ENCODE measurements at places on chromosomes 16 and 17.

DNA sequence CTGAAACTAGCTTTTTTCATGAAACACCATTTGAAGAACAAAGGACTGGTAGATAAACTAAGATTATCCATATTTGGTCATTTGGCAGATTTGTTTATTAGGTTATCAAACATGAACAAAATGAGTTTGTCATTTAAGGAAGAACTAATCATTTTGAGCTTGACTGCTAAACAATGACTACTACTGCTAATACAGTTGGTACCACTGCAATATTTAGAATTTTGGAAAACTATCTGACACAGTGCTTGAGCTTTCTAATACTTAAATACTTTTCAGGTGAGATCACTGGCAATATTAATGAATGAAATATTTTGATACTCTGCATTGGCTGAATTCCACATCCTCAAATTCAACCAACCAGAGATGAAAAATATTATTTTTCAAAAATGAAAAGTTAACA is 47.2 kb downstream of the MED13 start:
- no peak for DNase-seq

- DNase-seq: no peak
These were observed 1722.1 kb downstream of the TP53TG3F start for GRCh38 chr16:35181422-35182030.

DNA sequence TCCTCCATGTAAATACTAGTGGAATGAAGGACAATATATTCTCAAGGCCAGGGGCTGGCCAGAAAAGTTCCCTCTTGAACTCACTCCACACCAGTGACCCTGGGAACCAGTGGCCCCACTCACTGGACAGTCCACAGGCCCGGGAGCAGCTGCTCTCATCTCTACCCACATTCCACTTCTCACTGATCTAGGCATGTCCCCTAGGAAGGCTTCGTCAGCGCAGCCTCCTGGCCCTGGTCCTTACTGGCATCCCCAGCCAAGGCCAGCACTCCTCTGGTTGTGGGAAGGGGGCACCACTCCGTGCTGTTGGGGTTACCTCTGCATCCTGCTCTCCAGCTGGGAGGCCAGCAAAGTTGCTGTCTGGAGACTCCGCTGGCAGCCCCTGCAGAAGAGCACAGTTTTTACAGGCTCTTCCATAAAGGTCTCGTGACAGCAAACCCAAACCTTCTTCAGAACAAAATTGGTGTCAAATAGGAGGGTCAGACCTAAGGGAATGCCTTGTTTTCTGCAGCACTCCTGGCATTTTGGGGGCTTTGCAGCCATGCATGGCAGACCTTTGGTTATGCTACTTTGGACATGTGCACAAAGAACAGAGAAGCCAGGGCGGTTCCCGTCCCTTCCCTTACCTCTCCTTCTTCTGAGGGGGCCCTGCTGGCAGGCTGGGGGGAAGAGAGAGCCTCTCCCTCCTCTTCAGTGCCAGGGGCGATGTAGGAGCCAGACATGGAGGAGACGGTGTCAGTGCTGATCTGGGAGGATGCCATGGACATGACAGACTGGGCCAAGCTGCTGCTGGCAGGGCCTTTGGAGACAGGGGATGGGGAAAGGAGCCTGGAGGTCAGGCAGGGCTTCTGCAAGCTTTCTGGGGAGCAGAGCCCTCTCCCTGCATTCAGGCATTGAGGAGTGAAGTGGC is 14.1 kb upstream of the FOXJ1 start:
- DNase-seq: no peak

DNA sequence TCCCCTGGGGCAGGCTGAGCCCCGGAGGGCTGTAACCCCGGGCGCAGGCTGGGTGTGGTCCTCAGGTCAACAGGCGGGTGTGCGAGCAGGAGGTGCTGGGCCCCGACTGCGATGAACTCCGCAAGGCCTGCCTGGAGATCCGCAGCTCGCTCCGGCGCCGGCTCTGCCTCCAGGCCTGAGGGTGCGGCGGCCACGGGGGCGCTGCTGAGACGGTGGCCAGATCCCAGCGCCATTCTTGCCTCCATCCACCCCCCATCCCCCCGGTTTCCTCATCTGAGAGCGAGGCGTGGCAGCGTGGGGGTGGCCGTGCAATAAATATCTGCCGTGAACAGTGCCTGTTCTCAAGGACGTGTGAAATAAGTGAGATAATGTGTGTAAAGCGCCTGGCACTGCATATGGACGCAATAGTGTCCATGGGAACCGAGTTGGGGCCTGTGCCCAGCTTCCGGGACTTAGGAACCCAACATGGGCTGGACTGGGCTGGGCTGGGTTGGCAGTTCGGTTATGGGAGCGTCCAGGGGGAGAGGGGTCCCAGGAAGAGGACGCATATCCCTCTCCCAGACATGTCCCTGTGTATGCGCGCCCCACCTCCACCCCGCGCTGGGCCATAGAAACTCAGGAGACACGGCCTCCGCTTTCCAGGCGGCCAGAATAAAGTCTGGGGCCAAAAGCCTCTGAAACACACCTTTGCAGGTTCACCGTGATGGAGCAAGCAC is 15.0 kb downstream of the ZNF213 start:
- DNase-seq: no peak

DNA sequence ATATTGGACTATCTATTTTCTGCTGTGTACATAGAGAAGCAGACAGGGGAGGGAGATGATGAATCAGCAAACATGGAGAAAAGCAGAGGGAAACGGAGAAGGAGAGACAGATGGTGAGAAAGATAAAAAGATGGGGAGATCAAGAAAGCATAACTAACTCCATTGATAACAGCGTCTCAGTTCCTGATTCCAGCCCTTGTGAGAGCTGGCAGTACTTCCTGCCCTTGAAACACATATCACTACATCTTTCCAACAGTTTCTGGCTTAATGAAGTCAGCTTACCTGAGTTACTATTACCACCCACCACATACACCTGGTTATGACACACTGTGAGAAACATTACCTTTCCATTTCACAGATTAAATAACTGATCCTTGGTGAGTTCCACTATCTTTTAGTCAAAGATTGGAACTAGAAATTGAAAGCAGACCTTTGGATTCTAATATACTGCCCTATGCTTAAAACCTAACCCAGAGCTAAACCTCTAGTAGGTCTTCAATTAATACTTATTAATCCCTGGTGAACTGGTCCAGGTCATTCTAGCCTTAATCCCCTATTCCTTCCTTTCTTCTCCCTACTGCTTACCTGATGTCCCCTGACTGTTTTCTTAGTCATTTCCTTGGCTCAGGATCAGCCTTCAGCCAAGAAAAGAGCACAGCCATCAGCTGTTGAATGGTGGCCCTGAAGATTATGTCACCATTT is 346.6 kb upstream of the CCL2 start:
- DNase-seq: no peak

DNA sequence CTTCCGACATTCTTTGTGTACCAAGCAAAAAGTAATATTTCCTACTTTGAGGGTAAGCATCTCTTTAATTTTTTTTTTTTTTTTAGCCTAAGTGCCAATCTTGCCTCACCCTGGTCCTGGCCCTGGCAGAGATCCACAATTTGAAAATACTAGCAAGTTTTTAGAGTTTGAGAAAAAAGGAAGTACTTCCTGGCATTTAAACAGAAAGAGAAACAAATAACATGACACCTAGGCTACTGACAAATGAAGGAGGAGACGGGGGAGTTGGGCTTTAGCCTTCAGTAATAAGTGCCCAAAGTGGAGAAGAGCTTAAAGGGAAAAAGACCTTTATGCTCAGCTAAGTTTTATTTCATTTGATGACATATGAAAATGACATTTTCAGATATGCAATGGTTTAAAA is 92.8 kb downstream of the HS3ST3A1 start:
- no peak for DNase-seq

DNA sequence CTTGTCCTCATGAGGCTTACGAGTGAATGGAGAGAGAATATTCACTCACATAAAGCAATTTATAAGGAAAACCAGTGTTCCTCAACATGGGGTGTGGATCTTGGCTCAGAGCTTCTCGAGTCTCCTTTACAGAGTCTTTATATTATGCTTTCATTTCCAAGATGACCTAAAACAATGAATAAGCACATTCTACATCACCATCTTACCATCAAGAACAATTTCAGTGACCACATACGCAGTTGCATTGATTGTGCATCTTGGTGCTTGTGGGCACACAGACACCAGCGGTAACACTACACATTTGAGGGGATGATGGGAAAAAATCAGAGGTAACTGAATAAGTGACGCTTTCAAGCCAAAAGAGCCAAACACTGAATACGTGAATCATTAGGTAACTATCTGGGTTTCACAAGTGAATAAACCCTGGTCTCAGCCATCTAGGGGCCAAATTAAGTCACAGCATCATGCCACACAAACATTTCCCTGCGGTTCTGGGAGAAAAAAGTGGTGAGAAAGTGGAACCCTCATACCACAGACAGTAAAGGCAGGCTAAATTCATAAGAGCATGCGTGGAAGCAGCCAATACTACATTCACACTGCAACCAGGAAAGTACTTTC is 9.4 kb downstream of the CWC25 start:
- no peak for DNase-seq

DNA sequence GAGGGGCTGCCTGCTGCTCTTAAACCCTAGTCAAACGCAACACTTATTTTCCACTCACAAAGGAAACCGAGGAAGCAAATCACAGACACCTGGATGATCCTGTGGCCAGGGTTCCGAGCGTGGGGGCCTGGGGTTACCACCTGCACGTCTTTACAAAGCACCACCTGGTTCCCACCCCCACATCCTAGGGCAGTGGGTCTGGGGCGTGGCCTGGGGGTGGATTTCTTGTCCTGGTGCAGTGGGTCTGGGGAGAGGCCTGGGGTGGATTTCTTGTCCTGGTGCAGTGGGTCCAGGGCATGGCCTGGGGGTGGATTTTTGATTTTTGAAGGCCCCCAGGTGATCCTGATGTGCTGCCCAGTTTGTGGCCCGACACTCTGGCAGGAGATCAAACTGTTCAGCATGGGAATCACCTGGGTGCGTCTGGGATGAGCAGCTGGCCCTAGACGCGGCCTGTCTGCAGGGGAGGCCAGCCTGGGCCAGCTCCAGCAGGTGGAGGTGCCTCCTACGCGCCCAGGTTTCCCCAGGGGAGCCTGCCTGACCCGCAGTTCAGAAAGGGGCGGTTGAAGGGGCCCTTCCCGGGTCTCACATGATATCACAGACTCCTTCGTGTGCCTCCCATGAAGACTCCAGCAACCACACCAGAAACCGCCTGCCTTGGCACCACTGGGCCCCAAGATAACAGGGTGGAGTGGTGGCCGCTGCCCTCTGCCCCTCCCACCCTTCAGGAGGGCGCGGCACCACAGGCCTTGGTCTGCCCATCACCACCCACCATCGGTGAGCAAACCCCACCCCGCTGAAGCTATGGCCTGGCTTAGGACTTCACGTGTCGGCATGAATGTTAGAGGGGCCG is 6.3 kb downstream of the HAGH start:
- no peak for DNase-seq

- DNase-seq: no peak
These were observed 6.0 kb downstream of the COA3 start for GRCh38 chr17:42792545-42792944.

- DNase-seq: no peak
These were observed 98.3 kb upstream of the GRIN2A start for GRCh38 chr16:10280262-10281170.

DNA sequence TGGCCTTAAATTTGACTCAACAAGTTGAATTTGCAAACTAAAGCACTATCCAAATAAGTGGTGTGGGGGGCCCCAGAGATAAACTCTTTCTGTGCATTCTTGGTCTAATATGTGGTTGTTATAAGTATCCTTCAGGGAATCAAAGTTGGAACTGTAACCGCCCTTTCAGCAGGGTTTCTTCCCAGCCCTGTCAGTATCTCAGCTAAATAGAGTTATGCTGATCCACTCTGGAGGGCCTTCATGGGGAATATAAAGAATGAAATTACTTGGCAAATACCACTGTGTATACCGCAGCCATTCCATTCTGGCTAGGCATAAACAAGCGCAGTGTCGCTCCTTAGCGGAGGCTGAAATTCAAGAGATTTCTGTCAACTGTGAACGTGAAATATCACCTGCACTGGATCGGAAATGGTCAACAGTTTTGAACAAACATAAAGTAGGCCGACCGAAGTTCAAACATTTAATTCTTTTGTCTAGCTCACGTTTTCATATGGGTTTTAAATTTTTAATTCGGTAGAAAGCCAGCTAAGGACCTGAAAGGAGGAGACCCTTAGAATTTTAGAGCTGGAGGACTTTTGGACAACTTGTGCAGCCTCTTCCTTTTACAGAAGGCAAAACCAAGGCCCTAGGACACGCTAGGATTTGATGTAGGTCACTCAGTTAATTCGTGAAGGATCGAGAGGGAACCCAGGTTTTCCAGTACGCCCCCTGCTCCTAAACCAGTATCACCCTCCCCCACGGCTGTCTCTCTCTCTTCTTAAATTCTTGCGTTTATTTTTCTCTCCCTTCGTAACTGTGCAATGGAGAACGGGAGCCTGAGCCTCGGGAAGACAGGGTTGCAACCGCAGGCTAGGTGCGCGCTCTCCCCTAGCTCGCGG is 74.7 kb downstream of the CHD9 start:
- no peak for DNase-seq

GRCh38 chr16:81925016-81925415 is 86.3 kb downstream of the SDR42E1 start:
- no peak for DNase-seq

GRCh38 chr16:67718668-67719047 is 458 bp downstream of the GFOD2 start:
- no peak for DNase-seq

GRCh38 chr17:74078363-74078941 is 125.0 kb upstream of the RPL38 start:
- no peak for DNase-seq

- DNase-seq: no peak
These were observed 2.4 kb downstream of the CRLF3 start for GRCh38 chr17:30821871-30822723.

GRCh38 chr16:4651827-4652226 is 27.2 kb downstream of the MGRN1 start:
- DNase-seq: no peak

GRCh38 chr16:79468121-79468552 is 132.4 kb downstream of the MAF start:
- DNase-seq: no peak

DNA sequence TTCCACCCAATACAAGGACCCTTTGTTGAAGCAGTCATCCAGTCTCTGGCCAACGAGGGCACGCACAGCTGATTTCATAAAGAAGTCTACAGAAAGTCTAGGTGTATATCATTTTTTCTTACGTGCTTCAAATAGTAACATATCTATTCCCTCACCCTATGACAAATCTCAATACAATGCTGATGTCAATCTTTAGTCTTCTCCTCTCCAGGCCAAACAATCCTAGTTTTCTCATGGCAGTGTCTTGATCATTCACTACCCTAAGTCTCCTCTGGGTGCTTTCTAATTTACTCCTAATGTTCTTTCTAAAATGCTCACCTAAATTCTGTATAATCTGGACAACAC is 92.6 kb downstream of the CACNG1 start:
- DNase-seq: no peak

- no peak for DNase-seq
These were observed 157.5 kb upstream of the SOX9 start for GRCh38 chr17:71963351-71963750.
